Testis (tissue), 5 donors: ENCODE measurements at places on chromosomes 4 and X. TPM values are rescaled to one million over a fixed set of nuclear protein-coding genes. Genes with fewer than 3 reads are reported as not detected.

DNA sequence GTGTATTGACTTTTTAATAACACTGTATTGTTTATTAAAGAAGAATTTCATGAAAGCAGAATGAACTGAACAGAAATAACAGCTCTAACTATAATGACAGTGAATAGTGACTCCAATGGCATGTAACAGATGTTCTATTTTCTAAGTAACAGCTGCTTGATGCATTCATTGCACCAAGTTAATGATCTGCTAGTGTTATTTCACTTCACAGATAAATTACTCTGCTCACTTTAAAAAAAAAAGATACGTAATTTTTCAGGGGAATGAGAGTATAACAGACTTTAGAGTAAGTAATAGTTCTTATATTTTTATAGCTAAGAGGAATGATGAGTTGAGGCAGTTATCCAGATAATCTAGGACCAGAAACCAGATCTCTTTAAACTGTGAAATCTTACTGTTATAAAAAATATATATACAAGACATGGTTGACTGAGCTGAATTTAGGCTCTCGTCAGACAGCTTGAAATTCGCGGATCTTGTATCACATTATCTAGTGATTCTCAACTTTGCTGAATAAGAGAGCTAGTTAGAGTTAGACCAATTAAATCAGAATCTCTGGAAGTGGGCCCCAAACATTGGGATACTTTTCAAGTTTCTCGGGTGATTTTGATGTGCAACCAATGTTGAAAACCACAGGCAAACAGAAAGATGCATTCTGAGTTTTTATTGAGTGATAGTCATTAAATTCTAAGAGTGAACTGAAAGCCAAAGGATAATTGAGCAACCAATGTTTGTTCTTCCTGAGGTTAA, 840.7 kb downstream of the DMD start:
- no peaks in the 10 kb centered on the region for H3K27me3 ChIP-seq
- H3K27ac ChIP-seq: no peak overlapping the region
- no peak for DNase-seq
- H3K4me1 ChIP-seq: no peaks in the 10 kb centered on the region

DNA sequence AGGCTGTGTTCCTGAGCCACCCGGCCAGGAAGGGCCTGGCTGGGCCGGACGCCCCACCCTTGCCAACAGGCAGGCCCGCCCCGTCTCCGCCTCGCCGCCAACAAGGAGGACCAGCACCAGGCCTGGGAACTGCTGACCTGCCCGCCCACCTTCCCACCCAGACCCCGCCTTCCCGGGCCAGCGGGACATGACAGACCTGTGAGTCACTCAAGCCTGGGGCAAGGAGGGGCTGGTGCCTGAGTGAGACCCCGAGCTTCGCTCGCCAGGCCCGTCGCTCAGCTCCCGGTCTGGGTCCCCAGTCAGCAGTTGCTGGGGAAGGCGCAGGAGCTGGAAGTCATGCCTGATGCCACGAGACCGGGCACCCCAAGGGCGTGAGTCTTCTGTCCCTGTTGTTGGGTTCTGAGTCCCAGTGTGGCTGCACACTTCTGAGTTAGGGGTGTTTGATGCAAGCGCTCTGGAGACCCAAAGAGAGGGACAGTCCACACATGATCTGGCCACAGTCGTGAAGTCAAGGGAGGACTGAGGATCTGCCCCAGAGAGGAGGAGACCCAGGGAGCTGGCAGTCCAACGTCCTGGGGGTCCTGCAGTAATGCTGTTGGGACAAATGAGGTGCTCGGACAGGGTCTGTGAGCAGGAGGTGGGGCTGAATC, at the start of gene DNASE1L1:
Gene DNASE1L1, minus strand, starts transcription at position 33 of the 650 bp plus-strand sequence. CDS start 3,686 bp downstream, outside the sequence.
- no peaks in the 10 kb centered on the region for H3K27me3 ChIP-seq
- H3K27ac ChIP-seq: no peak within 1 kb of the TSS
- DNase-seq: peak; percentile 33
- no peaks in the 10 kb centered on the region for H3K36me3 ChIP-seq
- no peaks in the 10 kb centered on the region for H3K4me1 ChIP-seq

DNA sequence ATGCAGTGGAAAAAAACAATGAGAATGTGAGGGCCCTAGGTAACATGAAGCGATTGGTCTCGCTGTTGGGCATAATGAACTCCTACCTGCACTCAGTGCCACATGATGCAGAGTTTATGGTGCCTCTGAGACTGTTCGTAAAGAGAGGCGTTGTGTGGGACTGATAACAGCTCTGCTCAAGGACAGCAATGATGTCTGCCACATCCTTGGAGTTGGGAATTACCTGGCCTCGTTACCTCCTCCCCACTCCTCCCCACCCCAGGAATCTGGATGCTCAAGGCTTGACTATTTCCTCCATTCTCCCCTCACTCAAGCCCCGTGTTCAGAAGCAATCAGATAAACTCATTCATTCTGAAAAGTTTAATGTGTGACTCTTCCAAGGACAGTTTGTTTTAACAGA, 148.0 kb upstream of the JADE1 start:
- no peak for DNase-seq
- no peaks in the 10 kb centered on the region for H3K27me3 ChIP-seq
- H3K4me1 ChIP-seq: peaks cover 37% of the 10 kb centered on the region
- H3K36me3 ChIP-seq: no peaks in the 10 kb centered on the region
- no peak overlapping the region for H3K4me3 ChIP-seq

Gene SPANXN4
- polyA plus RNA-seq: 9.7 TPM

Gene SGMS2
- polyA plus RNA-seq: 24.2 TPM
